ENCODE measurements at places on chromosomes 4 and X.

GRCh38 chrX:13719192-13719856 is 15.1 kb downstream of the TRAPPC2 start:
- no peak for DNase-seq

GRCh38 chrX:47690175-47690574 is 31.2 kb upstream of the UXT start:
- DNase-seq: no peak

- DNase-seq: no peak
These were observed 195.3 kb upstream of the ANXA3 start for GRCh38 chr4:78356251-78356786.

- DNase-seq: no peak
These were observed 275.5 kb downstream of the BCOR start for GRCh38 chrX:39822133-39822748.

- DNase-seq: no peak
These were observed 11.2 kb upstream of the ADD1 start for GRCh38 chr4:2832309-2832980.

GRCh38 chr4:73505567-73505966 is 24.0 kb downstream of the AFM start:
- no peak for DNase-seq

DNA sequence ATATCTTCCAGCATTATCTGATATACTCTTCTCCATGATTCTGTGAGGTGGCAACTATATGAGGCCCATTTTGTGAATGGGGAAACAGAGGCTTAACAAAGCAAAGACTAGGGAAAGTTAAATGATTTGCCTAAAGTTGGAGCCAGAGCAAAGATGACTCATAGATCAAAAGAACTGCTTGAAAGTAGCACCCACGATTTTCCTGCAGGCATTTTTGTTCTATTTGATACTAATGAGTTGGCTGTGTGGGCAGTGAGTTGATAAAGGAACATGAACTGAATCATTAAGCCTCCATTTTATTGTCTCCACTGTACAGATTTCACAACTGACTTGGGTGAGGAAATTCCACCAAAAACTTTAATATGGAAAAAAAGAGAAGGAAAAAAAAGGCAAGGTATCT is 138.9 kb upstream of the IGFBP7 start:
- no peak for DNase-seq

- DNase-seq: no peak
These were observed 313.2 kb downstream of the ANTXR2 start for GRCh38 chr4:79759793-79760192.

DNA sequence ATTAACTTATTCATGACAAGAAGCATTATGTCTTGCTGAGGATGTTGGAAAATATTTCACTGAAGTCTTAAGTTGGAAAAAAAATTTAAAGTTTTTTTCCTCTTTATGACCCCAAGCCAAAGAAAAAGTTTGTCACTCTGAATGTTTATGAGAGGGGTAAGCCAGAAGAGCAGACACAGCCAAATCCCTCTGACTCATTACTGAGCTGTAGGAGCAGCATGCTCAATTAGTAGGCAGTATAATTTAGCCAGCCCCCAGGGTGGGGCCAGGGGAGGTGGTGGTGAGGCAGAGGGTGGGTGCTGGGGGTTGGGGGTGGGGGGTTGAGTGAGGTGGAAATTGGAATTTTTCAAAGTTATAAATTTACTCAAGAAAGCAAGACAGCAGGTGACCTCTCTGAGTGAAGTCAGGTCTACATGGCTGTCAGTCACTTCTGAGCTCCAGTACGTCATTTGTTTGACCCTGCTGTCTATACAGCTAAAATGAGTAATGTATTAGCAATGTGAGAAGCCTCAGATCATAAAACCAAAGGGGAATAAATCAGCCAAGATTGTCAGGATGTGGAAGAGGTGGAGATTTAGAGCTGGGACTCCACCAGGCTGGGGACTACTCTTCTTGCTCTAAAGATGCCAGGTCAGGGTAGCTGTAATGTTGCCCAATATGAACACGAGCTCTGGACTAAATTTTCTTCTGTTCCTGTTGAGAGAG is 98.8 kb upstream of the NDP start:
- no peak for DNase-seq

DNA sequence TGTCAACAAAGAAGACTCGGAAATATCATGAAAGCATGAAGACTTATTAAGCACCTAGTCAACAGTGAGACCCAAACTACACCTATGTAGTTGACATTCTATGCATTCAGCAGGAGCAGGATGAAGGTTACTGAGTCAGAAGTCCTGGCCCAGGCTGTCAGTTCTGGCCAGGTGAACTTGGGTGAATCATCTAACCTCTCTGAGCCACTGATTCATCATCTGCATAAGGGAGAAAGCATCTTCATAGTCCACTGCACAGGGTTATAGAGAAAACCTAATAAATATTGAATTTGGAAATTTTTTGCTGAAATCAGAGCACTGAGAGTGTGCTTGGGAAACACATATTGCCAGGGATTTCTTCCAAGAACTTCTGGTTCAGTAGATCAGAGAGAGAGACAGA is 296.0 kb upstream of the SFRP2 start:
- no peak for DNase-seq

DNA sequence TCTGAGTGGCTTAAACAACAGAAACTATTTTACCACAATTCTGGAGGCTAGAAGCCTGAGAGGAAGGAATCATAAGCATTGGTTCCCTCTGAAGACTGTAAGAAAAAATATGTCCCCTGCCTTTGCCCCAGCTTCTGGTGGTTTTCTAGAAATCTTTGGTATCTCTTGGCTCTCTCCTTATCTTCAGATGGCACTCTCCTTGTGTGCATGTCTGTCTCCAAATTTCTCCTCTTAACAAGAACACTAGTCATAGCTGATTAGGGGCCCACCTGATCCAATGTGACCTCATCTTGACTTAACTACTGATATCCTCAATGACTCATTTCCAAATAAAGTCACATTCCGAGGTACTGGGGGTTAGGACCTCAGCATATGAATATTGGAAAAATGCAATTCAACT is 635.0 kb upstream of the NR3C2 start:
- no peak for DNase-seq

- DNase-seq: no peak
These were observed 13.7 kb downstream of the BCORL1 start for GRCh38 chrX:129996120-129996519.

GRCh38 chrX:70554081-70554480 is 109.4 kb downstream of the DLG3 start:
- DNase-seq: no peak

DNA sequence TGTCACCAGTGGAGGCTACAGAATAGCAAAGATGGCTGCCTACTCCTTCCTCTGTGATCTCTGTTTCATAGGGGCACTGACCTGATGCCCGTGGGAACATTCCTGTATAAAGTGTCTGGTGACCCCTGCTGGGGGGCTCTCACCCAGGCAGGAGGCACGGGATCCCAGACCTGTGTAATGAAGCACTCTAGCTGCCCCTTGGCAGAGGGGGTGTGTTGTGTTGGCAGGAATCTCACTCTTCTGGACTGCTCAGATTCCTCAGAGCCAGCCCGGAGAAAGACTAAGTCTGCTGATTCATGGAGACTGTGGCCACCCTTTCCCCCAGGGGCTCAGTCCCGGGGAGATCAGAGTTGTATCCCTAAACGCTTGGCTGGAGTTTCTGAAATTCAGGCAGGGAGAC is 648.3 kb downstream of the SPRY1 start:
- no peak for DNase-seq

DNA sequence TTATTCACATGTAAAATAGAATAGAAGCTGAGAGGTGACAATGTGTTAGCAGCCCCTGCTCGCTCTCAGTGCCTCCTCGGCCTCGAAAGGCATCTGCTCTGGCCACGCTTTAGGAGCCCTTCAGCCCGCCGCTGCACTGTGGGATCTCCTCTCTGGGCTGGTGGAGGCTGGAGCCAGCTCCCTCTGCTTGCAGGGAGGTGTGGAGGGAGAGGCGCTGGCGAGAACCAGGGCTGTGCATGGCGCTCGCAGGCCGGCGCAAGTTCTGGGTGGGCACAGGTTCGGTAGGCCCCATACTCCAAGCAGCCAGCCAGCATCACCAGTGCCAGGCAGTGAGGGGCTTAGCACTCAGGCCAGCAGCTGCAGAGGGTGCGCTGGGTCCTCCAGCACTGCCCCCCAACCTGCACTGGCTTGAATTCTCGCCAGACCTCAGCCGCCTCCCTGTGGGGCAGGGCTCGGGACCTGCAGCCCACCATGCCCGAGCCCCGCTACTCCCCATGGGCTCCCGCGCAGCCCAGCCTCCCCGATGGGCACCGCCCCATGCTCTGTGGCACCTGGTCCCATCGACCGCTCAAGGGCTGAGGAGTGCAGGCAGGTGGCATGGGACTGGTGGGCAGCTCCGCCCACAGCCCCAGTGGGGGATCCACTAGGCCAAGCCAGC is 1346.7 kb upstream of the IGFBP7 start:
- DNase-seq: no peak

- DNase-seq: peak; percentile 60
These were observed 56.6 kb downstream of the LINC00632 start for GRCh38 chrX:140766024-140766611.

- no peak for DNase-seq
These were observed 130.1 kb upstream of the TECRL start for GRCh38 chr4:64539234-64539849.

GRCh38 chr4:70110917-70111316 is 43.1 kb upstream of the PRR27 start:
- DNase-seq: no peak

GRCh38 chr4:106343865-106344646 is 24.5 kb downstream of the GIMD1 start:
- DNase-seq: no peak

- DNase-seq: no peak
These were observed 110.7 kb downstream of the ARAP2 start for GRCh38 chr4:36133658-36134057.

DNA sequence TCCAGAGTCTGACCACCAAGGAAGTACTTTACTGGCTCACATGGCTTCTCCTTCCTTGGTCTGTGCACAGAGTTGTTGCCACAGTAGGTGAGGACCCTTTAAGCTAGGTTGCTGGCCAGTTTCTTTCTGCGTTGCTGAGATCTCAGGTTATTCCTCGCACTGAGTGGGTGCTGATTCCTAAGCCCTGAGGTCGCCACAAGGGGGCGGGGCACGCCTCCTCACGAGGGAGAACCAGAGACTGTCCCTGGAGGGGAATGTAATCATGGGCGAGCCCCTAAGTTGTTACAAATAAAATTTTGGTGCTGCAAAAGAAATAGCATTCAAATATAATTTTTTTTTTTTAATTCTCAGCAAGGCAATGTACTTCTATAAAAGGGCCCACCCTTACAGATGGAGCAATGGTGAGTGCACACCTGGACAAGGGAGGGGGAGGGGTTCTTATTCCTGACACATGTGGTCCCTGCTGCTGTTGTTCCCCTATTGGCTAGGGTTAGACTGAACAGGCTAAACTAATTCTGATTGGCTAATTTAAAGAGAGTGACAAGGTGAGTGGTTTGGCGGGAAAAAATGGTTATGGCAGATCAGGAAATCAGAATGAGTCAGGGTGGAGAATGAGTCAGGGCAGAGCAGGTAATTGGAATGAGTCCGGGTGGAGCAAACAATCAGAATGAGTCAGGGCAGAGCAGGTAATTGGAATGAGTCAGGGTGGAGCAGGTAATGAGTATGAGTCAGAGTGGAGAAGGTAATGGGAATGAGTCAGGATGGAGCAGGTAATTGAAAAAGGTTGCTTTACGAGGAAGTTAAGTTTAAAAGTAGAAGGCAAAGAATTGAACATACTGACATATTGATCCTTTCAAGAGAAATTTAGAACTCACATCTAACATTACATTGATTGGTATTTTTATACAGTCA is 107.5 kb downstream of the VSIG4 start:
- no peak for DNase-seq

GRCh38 chr4:124325690-124326089 is 386.8 kb downstream of the ANKRD50 start:
- DNase-seq: no peak

GRCh38 chr4:184838249-184839074 is 12.7 kb upstream of the ACSL1 start:
- no peak for DNase-seq

GRCh38 chrX:44382871-44383270 is 39.4 kb upstream of the EFHC2 start:
- DNase-seq: no peak

- DNase-seq: no peak
These were observed 117.4 kb downstream of the ATRX start for GRCh38 chrX:77668391-77669237.

- DNase-seq: no peak
These were observed 508.1 kb upstream of the ARX start for GRCh38 chrX:25523574-25524540.

GRCh38 chr4:73822389-73822788 is 14.1 kb upstream of the CXCL6 start:
- no peak for DNase-seq

DNA sequence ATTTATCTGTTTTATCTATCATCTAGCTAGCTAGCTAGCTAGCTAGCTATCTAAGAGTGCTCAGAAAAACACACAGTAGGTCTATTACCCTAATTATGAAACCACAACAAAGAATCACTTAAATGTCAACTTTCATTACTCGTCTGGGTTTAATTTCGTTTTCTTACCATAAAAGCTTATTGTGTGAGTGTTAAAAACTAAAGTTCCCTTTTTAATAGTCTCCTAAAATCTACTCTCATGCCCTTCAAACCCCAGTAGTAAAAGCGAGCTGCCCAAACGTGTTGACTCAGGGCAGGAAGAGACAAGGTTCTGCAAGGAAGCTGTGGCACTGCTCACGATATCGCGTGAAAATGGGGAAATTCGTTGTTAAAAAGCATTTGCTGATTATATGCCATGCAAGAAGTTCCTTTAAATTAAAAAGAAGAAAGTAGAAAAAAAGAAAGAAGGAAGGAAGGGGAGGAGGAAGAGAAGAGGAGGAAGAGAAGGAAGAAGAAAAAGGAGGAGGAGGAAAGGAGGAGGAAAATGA is 595 bp downstream of the MBNL3 start:
- DNase-seq: no peak

- DNase-seq: no peak
These were observed 31.5 kb upstream of the KLHL2 start for GRCh38 chr4:165175879-165176278.

- no peak for DNase-seq
These were observed 39.2 kb upstream of the MSX1 start for GRCh38 chr4:4820261-4820660.

DNA sequence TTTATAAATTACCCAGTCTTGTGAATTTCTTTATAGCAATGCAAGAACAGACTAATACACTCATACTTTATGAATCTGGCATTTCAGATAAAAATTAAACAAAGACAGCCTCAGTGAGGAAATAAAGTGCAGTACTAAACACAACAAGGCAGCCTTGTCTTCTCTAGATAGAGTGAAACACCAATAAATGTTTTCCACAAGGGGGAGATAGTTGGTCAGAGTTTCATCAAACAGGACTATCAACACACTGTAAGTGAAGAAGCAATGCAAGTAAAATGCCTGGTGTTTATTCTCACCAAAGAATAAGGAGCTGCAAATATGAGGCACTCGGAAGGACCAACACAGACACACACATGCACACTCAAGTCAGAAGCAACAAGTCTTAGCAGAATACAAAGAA is 62.8 kb downstream of the FAM9B start:
- no peak for DNase-seq
